Activated T-cell treated with anti-CD3 and anti-CD28 coated beads, Interleukin-2, amount 50 U/mL, for 1 hour (primary cell): ENCODE measurements at places on chromosomes 12 and 14.
A peak's percentile ranks its signal among the peaks of the same experiment; 100 is the strongest.

- no peak for DNase-seq
Observed at GRCh38 chr12:67750513-67751183, 102.1 kb downstream of the DYRK2 start.

DNA sequence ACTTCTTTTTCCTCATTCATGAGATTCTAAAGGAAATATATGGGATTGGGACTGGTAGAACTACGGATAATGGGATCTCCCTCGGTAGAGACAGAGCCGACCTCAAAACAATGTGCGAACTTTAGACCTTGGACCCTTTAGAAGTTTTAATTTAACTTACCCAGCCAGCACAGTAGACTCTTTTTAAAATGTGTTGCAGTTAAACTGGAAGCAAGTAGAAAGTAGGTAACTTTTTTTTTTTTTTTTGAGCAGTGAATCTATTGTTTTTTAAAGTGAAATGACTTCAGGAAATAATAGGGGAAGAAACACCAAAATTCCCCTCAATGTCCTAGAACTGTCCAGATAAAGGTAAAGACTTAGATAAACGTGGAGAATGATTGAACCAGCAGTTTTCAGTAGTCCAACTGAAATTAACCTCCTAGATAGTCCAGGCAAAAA, 1.1 kb upstream of the ATXN2 start:
- no peak for DNase-seq

- DNase-seq, result no peak
Observed at GRCh38 chr12:7451756-7452155, 7.8 kb upstream of the CD163L1 start.

DNA sequence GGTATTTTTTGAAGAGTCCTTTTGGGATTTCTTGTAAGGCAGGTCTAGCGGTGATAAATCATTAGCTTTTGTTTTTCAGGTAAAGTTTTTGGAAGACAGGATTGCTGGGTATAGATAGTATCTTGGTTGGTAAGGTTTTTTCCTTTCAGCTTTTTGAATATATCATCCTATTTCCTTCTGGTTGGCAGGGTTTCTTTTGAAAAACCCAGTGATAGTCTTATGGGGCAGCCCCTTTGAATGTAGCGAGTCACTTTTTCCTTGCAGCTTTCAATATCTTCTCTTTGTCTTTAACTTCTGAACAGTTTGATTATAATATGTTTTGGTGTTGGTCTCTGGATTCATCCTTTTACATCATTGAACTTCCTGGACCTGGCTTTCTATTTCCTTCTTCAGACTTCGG, 20.2 kb downstream of the TMX1 start:
- no peak for DNase-seq

DNA sequence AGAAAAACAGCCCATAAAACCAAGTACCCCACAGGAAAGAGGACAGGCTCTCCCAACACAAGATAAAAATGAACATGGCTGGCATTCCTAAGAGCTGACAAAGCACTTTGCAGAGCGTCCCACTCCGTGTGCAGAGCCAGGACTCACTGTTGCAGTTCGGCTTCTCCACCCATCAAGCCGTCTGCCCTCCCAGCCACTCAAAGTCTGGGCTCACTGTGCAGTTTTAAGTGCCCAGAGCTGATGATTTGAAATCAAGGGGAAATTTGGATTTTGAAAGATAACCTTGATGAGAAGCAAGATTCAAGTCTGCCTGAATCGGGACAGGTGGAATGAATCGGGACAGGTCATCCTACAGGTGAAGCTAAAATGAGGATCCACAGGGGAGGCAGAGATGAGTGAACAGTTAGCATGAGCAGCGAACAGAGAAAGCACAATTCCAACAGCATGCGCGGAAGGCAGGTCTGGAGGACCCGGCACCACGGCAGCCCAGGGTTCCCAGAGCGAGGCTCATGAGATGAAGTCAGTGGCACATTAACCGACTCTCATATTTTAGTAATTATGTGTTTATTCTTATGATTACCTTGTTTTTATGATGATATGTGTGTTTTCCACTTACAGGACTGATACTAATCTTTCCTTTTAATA, 39.8 kb upstream of the GPR68 start:
- no peak for DNase-seq

GRCh38 chr14:96762650-96763049, 34.5 kb upstream of the VRK1 start:
- DNase-seq, result no peak

DNA sequence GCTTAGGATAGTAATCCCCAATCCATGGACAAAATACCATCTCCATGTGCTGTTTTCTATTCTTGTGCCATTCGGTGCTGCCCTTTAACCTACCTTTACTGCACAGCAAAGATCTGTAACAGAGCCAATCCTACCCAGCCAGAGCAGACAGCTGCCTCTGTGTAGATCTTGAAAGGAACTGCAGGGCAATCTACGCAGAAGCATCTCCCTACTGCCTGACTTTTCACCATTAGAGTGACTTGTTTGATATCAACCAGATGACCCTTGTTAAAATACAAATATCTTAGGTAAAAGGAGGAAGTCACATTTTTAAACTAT, 33.9 kb upstream of the PPM1A start:
- DNase-seq, result no peak

GRCh38 chr14:55438066-55438683, 2.2 kb downstream of the TBPL2 start:
- no peak for DNase-seq

DNA sequence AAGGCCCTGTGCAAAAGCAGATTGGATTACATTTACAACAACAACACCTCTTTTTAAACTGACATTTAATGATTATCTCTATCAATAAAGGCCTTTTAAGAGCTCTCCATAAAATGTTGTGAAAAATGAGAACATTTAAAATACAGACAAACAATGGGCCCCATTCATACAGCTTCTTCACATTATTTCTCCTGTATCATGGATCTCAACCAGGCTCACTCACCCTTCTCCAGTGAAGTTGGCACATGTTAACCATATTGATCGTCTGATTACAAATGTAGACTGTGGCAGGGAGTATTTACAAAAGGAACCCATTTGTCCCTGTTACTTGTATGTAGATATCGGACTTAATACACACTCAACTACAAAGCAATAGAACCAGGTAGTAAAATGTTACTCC, 220.2 kb upstream of the BTG1 start:
- DNase-seq, result no peak

DNA sequence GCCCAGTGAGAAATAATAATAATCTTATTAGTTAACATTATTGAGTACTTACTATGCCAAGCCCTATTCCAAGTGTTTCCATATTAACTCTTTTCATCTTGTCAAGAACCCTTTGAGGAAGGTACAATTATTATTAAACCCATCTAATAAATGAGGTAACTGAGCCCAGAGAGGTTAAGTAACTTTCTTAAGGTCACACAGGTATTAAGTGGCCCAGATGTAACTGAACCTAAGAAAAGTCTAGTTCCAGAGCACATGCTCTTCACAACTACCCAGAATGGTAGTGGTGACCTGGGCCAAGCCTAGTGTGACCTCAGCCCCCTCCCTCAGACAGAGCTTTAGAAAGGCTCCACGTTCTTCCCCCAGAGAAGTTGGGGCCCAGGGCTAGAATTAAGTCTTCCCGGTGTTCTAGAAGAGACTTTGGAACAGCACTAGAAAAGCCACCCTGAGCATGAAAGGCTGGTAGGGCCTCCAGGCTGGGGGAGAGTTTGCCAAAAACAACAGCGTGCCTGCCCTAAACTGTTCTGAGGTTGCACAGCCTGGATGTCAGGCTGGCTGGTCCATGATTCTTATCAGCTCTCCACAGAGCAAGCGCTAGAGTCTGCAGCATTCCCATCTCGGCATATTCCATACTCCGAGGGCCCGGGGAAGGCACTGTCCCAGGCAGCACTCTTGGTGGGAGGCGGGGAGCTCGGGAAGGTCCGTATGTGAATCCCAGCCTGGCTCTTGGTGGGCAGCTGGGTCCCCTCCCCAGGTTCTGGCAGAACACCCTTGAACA, 41.3 kb upstream of the CTDSP2 start:
- DNase-seq, result no peak

DNA sequence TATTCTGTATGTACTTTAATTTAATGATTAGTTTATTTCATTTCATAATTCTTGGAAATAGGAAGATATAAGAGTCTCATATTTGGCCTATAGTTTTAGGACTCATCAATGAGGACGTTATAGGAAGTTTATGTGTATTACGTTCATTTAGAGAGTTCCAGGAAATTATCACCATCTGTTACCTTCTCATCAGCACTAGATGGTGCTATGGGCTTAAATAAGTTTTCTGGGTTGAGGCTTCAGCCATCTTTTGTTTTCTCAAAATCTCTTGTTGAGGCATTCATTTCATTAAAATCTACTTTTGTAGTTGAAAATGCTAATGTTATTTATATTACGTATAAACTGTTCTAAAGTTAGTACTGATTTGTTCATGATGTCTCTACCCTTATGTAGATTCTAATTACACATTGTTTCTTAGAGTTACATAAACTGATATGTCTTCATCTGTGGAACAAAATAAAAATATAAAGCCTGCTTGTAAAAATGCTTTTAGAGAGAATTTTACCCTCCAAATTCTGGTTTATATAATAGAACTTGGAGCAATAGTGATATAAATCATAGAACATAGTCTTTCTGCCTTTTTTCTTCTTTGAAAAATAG, 89.2 kb downstream of the CFAP54 start:
- no peak for DNase-seq

DNA sequence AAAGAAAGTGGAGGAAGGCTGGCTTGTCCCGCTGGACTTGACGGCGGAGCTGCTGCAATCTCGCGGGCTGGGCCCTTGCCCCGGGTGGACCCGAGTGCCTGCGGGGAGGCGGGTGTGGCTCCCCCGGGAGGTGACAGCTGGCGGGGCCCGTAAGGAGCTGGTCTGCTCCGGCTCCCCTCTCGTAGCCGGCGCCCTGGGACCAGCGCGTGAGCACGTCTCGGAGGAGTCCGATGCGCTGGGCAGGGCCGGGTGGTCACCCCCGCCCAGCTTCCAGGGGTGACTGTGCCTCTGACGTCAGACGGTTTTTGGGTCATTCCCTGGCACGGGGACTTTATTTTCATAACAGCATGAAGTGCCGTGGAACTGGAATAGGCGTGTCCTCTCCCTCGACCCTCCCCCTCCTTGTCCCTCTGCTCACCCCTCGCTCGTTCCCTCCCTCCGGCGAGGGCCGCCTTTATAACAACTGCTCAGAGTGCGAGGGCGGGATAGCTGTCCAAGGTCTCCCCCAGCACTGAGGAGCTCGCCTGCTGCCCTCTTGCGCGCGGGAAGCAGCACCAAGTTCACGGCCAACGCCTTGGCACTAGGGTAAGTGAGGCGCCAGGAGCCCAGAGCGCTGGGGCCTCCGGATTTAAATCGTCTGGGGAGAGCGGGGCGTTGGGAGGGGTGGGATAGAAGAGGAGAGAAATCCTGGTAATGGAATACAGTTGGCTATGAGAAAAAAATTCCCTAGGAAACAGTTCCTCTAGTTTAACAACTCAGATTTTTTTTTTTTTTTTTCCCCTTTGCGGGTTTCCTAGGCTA, at the start of gene GPRC5A:
Gene GPRC5A, plus strand, starts transcription at position 483 of the 801 bp plus-strand sequence. CDS start 16,688 bp downstream, outside the sequence.
- DNase-seq, result peak; percentile 36

- DNase-seq, result no peak
Observed at GRCh38 chr12:113238309-113238708, 17.0 kb downstream of the TPCN1 start.

GRCh38 chr14:97262336-97262735, 465.2 kb downstream of the VRK1 start:
- no peak for DNase-seq

GRCh38 chr14:47189911-47190484, 485.4 kb downstream of the MDGA2 start:
- no peak for DNase-seq

DNA sequence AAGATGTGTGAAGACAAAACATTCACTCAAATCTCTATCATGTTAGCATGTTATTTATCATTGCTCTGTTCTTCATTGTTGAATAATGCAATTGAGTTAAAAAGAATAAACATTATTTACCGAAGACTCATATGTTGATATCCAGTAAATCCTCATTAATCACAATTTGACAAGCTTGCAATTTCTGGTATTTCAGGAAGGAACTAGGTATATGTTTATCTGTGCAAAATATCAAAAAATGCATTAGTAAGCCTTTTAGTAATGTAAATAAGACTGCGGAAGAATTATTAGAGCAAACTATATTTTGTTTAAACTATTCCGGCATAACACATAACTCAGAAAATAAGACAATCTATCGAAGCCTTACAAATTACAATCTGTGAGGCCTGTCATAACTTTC, 222.7 kb upstream of the NOVA1 start:
- DNase-seq, result no peak

DNA sequence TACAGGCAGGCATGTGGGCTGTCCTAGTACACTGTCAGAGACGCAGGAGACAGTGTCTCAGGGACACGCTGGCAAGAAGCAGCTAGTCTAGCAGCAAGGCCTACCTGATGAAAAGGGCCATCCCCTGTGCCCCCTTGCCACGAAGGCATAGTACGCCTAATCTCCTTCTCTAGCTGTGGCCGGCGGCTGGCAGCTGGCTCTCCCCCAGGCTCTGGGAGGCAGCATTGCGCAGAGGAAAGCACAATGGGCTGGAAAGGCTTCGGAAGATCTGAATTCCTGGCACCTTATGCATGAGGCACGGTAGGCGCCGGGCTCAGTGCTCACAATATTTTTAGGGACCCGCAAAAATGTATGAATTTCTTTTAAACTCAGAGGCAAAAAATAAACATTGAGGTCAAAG, 16.0 kb upstream of the PLEKHH1 start:
- no peak for DNase-seq

- peak; percentile 96 for DNase-seq
Observed at GRCh38 chr12:130838951-130839769, at the start of gene STX2. TSS of gene STX2 (minus strand) at chr12:130839250. CDS start at chr12:130839099, 151 bp downstream.

DNA sequence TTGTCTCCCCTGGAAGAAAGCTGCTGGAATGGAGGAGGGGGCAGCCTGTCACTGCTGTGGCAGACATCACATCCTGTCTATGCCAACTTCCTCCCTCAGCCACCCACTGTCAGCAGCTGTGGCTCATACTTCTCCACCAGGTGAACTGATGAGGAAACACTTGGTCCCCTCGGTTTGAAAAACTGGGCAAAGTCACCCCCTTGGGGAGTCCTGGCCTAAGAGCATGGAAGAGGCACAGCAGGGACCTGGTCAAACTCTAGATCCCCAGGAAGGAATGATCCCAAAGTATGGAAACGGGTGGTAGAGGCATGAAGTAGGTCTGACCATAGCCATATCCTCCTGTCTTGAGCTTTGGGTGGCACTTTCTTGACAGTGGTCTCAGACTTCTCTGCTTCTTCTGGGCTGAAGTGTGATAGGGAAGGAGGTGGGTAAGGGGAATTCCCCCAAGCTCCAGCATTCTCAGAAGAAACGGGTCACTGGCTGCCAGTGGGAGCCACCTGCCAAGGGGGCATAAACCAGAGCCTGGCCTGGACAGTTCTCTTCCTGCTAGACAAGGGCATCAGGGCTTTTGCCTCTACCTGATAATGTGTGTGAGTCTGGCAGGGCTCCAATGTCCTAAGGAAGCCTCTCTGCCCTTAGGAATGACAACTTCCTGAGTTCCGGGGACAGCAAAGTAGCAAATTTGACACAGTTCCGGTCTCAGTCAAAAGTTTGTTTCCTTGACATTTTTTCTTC, 36.0 kb downstream of the FMNL3 start:
- peak; percentile 73 for DNase-seq

- no peak for DNase-seq
Observed at GRCh38 chr14:93105362-93105761, 10.4 kb downstream of the ITPK1 start.
